NCI-H187 (cell line): ENCODE measurements at places on chromosomes 5 and 9.

GRCh38 chr9:83138422-83139135 lies 75.6 kb upstream of the RASEF start:
- no peak for DNase-seq

DNA sequence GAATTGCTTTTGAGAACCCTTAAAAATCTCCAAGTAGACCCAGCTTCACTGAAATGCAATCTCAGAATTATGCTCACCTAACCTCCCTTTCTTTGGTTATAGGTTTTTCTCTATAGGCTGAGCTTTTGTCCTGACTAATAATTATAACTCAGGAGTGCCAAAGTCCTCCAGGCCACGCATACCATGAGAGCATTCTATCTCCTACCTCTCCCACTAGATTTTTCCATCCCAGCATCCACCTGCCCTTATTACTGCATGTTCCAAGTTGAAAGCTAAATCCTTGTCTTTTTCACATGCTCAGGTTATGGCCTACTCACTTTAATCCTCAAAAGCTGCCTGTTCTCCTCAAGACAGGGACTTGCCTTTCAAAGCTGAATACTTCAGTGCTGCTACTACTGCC lies 22.1 kb downstream of the ZNF346 start:
- DNase-seq: no peak

DNA sequence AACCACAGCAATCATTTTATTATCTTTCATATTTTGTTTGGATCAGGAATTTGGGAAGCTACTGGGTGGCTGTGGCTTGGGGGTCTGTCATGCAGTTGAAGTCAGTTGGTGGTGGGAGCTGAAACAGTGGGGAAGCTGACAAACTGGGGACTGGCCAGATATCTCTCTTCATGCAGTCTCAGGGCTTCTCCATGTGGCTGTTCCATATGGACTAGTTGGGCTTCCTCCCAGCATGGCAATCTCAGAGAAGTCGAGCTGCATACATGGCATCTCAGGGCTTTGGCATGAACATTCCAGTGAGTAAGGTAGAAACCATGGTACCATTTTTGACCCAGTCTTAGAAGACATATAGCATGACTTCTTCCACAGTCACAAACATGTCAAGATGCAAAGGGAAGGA lies 274.8 kb downstream of the ENC1 start:
- no peak for DNase-seq

DNA sequence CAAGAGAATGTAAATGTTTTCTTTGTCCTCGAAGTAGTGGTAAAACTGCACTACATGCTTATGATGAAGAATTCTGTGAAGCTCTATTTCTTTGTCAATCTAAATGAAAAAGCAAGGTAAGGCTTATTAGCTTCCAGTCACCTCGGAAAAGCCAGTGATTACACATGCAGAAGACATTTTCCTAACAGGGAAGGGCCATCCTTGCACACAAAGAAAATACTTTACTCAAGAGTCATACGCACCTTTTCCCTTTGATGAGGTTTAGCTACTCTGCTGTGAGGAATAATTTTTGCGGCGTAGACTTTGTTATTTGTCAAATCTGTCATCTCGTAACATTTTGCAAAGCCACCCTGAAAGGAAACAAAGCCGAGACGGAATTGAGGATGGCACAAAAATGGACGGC lies 1.1 kb downstream of the PLK2 start:
- DNase-seq: no peak

GRCh38 chr9:136225366-136225747 lies 20.3 kb downstream of the QSOX2 start:
- DNase-seq: no peak
